ENCODE measurements at places on chromosomes 6 and 20. TPM values are rescaled to one million over a fixed set of nuclear protein-coding genes. Genes with fewer than 3 reads are reported as not detected.
A peak's percentile ranks its signal among the peaks of the same experiment; 100 is the strongest.

GPR63 gene
- not detected for total RNA-seq

C6orf58 gene
- not detected for total RNA-seq

LINC00237 gene
- not detected for total RNA-seq

DNA sequence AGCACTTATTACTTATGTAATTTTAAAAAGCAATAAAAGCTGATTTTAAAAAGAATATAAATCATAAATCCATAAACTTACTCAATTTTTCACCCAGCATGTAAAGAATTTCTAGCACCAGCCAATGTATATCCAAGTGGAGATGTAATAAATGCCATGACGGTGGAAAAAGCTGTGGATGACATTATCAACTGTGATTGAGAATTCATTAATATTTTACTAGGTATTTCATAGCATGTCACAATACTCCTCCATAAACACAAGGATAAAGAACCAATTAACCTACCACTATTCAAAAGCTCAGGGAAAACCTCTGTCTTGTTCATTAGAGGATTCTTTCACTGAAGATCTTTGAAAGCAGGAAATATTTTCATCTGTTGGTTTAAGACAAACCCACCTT is 13.2 kb downstream of the MMS22L start:
- DNase-seq, result no peak

GRCh38 chr6:83403191-83403590 is 27.7 kb downstream of the ME1 start:
- no peak for DNase-seq

DNA sequence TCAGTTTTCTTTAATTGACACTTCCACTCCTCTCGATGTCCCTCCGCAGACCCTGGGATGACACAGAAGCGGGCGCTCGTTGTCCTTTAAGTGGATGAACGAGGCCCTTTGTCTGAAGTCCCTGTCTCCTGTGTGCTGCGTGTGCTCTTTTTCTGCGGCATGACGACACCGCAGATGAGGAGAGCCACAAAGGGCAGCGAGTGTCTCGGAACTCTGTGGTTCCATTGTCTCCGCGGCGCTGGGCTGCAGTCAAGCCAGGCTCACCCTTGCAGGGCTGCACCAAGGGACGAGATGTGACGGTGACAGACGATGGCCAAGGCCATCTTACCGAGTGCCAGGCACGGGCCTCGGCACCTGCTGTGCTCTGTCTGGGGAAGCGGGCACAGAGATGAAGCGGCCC is 10.6 kb downstream of the PRR18 start:
- no peak for DNase-seq

DNA sequence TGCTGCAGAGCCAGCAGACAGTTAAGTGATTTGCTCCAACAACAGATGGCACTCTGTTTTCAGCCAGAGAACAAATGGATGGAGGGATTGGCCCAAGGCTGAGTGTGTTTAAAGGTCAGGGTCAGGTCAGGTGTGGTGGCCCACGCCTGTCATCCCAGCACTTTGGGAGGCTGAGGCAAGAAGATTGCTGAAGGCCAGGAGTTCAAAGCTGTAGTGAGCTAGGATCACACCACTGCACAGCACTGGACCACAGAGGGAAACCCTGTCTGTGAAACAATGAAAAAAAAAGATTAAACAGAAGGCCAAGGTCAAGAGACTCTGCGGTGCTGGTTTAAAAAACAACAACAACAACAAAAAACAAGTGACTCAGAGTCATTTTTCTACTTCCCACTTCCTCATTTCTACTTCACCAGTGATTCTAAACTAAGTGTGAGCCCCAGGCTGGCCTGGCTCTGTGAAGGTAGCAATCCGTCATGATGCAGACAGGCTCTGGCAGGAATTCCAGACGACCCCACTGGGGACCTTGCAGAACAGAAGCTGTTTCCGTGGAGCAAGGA is 42.5 kb upstream of the ARMC2 start:
- no peak for DNase-seq

GRCh38 chr6:103672169-103672568 is 1187.5 kb downstream of the HACE1 start:
- peak; percentile 35 for DNase-seq

GRCh38 chr6:6058054-6058444 is 51.3 kb upstream of the NRN1 start:
- no peak for DNase-seq

- DNase-seq, result no peak
Observed at GRCh38 chr6:15493437-15494168, 169.2 kb downstream of the DTNBP1 start.

GRCh38 chr20:8254911-8255582 is 123.0 kb downstream of the PLCB1 start:
- DNase-seq, result no peak

Data from HT-29 (cell line).